M059J (cell line): ENCODE measurements at places on chromosomes 3 and 15.

DNA sequence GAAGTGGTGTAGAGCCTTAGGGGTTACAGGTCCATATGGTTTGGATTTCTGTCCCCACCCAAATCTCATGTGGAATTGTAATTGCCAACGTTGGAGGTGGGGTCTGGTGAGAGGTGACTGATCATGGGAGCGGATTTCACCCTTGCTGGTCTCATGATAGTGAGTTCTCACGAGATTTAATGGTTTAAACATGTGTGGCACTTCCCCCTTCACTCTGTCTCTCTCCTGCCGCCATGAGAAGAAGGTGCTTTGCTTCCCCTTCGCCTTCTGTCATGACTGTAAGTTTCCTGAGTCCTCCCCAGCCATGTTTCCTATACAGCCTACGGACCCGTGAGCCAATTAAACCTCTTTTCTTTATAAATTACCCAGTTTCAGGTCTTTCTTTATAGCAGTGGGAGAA, 43.1 kb upstream of the MFGE8 start:
- no peak for DNase-seq

- DNase-seq: no peak
Observed at GRCh38 chr15:100809587-100809986, 70.0 kb upstream of the ALDH1A3 start.

- DNase-seq: no peak
Observed at GRCh38 chr15:42147431-42147735, 9.1 kb downstream of the PLA2G4F start.

GRCh38 chr15:39767921-39768320, 14.7 kb downstream of the FSIP1 start:
- DNase-seq: no peak

DNA sequence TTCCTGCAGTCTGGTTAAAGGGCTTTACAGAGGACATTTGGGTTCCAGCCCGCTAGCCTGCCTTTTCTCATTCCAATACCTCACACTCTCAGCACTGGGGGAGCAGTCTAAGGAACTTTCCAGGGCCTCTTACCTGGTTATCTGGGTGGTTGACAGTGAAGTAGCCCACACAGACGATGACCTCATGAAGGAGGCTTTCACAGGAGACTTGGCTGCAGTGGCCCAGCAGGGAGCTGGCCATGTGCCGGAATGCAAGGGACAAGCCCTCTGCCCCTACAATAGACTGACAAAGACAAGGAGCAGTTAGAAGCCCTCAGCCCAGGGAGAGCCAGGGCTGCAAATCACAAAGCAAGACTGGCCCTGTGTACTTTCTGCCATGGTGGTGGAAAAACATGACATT, 39.5 kb downstream of the ISL2 start:
- no peak for DNase-seq

DNA sequence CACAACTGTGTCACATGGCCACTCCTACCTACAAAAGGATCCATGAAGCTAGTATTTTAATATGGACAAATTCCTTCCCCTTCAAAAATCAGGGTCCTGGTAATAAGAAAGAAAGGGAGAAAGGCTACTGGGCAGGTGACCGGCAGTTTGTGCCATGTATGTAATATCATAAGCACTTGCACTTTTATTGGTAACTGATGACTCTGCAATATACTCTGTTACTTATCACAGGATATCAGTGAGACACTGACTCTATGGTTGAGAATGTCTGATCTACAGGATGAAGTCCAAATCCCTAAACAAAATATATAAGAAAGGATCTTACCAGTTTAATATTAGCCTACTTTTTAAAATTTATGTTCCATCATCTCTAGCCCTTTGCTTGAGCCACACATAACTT, 315.2 kb downstream of the AGBL1 start:
- DNase-seq: no peak

DNA sequence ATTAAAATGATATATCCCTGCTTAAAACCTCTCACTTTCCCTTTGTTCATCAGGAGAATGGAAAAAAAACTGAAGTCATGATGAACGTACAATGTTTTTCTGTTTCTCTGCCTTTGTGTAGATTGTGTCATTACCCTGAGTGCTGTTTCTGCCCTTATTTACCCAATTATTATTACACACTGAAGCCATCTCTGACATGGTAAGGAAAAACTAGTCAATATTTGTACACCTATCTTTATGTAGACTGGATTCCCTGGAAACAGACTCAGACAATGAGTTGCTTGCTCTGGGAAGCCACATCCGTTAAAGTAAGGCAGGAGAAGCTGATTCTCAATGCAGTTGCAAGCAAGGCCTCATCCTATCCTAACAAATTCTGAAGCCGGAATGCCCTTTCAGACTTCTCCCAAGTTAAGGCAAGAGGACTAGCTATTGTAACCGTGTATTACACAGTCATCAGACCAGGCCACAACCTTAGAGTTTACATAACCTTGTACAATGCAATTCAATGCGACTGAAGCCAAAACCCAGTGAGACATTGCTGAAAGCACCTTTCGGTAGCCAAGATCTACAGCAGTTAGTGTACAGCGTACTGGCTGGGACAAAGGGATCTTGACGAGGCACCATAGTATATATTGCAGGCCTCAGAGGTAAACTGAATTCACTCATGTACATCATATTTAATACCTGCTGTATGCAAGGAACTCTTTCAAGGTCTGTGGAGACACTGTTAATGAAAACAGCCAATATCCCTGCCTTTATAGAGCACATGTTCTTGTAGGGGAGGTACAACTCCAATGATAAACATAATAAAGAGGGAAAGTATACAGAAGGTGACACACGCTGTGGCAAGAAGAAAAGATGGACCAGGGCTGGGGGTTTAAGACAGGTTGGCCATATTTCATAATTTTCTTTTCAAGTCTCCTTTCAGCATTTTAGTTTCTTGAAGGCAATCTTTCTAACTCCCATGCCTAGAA, 1040.8 kb upstream of the SEMA6D start:
- peak; percentile 4 for DNase-seq

DNA sequence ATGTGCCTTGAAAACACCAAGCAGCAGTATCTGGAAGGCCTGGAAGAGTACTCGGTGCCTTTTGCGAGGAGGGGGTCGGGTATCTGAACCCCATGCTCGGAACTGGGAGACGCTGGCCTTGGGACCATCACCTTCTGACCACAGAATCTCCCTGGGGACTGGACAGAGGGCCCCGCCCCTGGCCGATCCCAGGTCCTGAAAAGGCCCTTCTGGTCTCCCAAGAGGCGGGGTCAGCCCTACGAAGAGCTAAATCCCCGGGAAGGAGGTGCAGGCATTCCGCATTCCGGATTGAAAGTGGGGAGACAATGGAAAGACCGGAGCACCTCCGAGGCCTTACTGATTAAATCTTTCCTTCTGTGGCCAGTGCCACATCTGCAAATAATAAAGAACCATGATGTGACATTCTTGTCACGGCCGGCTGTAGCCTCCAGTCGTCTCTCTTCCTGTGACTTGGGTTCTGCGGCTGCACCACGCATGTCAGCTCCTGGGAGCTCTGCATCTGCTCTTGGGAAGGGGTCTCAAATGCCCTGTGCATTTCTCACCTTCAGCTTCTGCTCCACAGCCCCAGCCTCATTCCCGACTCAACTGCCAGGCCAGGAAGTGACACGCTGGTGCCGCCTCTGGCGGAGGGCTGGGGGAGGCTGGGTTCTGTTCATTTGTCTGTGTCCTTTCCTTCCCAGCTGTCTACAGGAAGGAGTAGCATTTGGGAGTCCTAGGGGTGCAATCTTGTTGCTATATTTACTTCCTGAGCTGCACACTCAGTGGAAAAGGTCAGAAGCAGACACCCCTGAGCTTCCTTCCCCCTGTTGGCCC, 173.5 kb downstream of the KLF13 start:
- no peak for DNase-seq

GRCh38 chr3:22899441-22899840, 303.7 kb upstream of the UBE2E2 start:
- DNase-seq: no peak

GRCh38 chr3:26058901-26059321, 269.0 kb downstream of the OXSM start:
- DNase-seq: no peak

DNA sequence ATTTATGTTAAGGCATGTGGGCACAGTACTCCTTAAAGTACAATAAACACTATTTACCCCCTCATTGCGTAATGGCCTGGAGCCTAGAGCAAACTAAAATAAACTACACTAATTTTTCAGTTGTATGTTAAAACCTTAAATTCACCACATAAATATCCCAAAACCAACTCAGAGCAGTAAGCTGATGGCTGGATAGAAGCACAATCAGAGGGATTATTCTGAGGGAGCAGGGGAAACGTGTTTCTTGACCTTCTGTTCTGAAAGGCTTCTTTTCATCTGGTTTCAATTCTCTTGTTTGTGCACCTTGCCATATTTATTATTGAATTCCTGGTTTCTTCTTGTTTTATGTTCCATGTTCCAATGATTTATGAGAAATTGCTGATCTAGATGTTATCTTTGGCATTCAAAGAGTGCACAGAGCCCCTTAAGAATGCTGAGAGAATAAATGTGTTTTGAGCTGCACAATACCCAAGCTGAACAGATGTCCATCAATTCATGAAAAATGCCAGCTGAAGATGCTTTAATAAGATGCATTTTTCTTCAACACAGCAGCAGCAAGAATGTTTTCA, 29.6 kb downstream of the RPL22L1 start:
- DNase-seq: no peak

DNA sequence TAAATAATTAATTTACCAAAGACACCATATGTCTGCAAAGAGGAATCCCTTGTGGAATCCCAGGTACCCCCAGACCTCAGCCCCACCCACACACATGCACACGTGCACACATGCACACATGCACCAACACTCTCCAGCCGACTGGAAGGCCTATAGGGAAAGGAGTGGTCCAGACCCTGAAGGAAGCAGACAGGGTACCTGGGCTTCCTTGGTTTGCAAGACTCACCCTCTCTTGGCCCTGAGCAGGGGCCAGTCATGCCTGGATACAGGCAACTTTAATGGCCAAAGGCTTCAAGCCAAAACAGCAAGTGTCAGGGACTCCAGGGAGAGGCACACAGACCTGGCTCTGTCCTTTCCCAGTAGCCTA, 8.9 kb upstream of the HAPLN3 start:
- DNase-seq: no peak

DNA sequence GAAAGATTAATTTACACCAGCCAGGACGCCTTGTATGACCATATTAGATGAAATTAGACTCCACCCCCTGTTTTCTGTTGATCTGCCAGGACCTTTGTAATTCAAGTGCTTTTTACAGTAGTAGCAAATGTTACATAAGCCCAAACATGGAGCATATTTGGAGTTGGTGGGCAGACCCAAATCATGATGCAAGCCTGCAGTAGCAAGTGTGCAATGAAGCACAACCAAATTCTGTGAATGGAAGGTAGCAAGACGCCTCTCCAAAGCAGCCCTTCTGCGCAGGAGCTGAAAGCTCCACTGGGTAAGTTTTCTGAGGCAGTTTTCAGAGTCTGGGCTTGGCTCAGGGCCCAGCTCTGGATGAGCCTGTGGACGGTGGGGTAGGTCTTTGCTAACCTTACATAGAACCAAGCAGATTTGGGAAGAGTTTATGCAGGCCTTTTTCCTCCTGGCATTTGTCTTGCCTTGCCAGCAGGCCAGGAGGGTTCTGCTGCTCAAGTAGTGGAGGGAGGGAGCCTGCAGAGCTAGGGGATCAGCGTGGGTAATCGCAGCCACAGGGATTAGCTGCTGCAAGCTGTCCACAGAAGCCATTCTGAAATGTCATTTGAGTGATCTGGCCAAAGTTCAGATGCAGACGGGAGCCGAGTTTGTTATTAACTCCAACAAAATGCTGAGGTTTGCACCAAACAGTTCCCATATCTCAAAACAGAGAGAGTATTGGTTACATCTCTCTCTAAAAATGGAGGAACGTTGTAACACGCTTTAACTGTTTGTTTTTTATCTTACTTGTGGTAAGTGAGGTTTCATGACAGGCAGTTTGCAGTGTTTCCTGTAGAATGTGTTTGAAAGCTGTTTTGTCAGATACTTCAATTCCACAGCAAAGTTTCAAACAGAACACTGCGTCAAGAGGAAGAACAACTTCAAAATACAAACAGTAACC, 55.4 kb downstream of the PSMD6 start:
- peak; percentile 40 for DNase-seq

- no peak for DNase-seq
Observed at GRCh38 chr3:22439626-22440025, 688.6 kb upstream of the ZNF385D start.

- peak; percentile 5 for DNase-seq
Observed at GRCh38 chr3:94024385-94024784, 4.0 kb downstream of the STX19 start.

DNA sequence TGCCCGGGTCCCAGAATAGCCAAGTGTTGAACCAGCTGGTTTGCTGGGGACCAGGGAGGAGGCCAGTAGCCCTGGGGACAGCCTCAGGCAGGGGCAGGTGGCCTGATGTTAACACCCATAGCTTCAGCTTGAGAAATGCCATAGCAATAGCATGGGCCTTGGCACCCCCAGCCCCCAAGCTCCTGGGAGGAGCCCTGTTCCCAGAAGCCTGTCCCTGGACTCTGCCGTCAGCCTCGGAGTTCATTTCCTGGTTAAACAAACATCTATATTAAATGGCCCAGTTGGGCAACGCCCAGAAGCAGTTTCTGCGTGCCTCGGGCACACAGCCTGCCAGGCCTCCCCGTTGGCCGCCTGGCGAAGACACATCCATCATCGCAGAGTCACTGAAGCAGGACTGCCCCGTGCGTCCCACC, 58.2 kb downstream of the FGD5 start:
- peak; percentile 32 for DNase-seq

DNA sequence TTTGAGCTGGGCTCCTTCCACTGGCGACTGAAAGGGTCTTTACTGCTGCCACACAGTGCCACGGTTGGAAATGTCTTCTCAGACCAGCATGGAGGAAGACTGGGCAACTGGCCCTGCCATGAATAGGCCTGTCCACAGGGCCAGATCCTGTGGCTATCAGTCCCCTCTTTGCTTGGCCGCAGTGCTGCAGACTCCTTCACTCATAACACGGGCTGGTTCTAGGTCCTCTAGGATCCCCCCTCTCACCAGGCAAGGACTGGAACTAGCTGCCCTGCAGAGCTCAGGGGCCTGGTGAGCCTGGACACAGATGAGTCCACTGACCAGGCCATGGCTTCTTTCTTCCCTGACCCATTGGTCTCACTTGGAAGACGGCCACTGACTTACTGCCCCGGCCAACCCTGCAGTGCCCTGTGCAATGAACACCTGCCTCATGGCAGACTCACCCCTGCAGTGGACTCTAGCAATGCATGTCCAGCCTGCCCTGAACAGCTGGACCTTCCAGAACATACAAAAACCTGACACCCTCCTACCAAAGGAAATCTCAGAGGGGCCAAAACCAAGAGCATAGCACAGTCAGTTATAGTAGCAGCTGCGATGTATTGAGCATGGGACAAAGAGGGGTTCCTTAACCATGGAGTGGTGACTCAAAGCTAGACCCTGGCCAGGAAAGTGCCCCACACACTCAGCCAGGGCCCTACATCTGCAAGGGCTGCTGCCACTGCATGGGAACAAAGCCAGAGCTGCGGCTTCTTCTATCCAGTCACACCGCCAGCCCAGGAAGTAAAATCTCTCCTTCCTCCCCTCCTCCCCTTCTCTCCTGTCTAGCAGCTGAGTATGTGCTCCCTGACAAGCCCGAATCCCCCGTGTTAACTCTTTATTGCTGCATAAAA, 72.1 kb upstream of the ITGA11 start:
- peak; percentile 80 for DNase-seq

- no peak for DNase-seq
Observed at GRCh38 chr3:197205675-197206074, 92.7 kb downstream of the DLG1 start.

- peak; percentile 73 for DNase-seq
Observed at GRCh38 chr3:28050885-28051284, 190.5 kb upstream of the CMC1 start.
